ENCODE measurements at places on chromosomes 7 and 10.

- H3K27ac ChIP-seq = no peak overlapping the region
- H3K4me3 ChIP-seq = no peak overlapping the region
- no peaks in the 10 kb centered on the region for H3K27me3 ChIP-seq
- no peak for DNase-seq
- peaks cover 5% of the 10 kb centered on the region for H3K4me1 ChIP-seq
These were observed 178.0 kb upstream of the MBL2 start for GRCh38 chr10:52950578-52950977.

DNA sequence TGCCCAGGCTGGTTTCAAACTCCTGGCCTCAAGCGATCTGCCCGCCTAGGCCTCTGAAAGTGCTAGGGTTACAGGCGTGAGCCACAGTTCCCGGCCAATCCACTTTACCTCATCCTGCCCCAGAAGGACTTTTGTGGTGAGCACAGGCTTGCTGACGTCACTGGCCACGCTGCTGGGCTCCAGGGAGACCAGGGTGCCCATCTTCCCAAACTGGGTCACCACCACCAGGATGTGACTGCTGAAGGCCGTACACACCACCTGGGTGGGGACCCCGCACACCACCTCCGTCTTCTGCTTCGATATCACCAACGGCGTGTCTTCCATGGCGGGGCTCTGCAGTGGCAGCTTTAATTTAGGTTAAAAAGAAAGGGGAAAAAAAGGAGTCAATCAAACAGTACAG is 816 bp downstream of the PSMG3 start:
- H3K27me3 ChIP-seq = no peaks in the 10 kb centered on the region
- no peak overlapping the region for H3K4me3 ChIP-seq

- no peak overlapping the region for H3K4me3 ChIP-seq
- DNase-seq = peak; percentile 80
- peaks cover 5% of the 10 kb centered on the region for H3K36me3 ChIP-seq
- H3K27ac ChIP-seq = peak overlapping the region; percentile 95
- peaks cover 21% of the 10 kb centered on the region for H3K4me1 ChIP-seq
- H3K27me3 ChIP-seq = no peaks in the 10 kb centered on the region
These were observed 18.0 kb downstream of the SLC25A13 start for GRCh38 chr7:96303686-96304443.

- peaks cover 79% of the 10 kb centered on the region for H3K27me3 ChIP-seq
- no peak overlapping the region for H3K4me3 ChIP-seq
- DNase-seq = no peak
- no peak overlapping the region for H3K27ac ChIP-seq
- no peaks in the 10 kb centered on the region for H3K36me3 ChIP-seq
These were observed 18.2 kb upstream of the PRKAG2 start for GRCh38 chr7:151895008-151895630.

- H3K27me3 ChIP-seq = peaks cover 10% of the 10 kb centered on the region
- no peaks in the 10 kb centered on the region for H3K36me3 ChIP-seq
- no peak overlapping the region for H3K4me3 ChIP-seq
- DNase-seq = no peak
These were observed 468.6 kb upstream of the ZMIZ1 start for GRCh38 chr10:78600121-78600665.

- H3K4me3 ChIP-seq = no peak overlapping the region
- H3K27me3 ChIP-seq = no peaks in the 10 kb centered on the region
- peaks cover 9% of the 10 kb centered on the region for H3K36me3 ChIP-seq
- H3K4me1 ChIP-seq = peaks cover 11% of the 10 kb centered on the region
- peak; percentile 52 for DNase-seq
- H3K27ac ChIP-seq = no peak overlapping the region
These were observed 6.9 kb downstream of the NT5C2 start for GRCh38 chr10:103186128-103186527.

GRCh38 chr7:131859147-131859821 is 302.9 kb upstream of the PODXL start:
- peaks cover 4% of the 10 kb centered on the region for H3K27me3 ChIP-seq
- no peaks in the 10 kb centered on the region for H3K36me3 ChIP-seq
- H3K4me1 ChIP-seq = peaks cover 3% of the 10 kb centered on the region
- peak; percentile 62 for DNase-seq
- H3K4me3 ChIP-seq = peak overlapping the region; percentile 63

GRCh38 chr7:115300231-115300870 is 378.5 kb downstream of the MDFIC start:
- no peak overlapping the region for H3K4me3 ChIP-seq
- H3K27ac ChIP-seq = no peak overlapping the region
- DNase-seq = peak; percentile 50

DNA sequence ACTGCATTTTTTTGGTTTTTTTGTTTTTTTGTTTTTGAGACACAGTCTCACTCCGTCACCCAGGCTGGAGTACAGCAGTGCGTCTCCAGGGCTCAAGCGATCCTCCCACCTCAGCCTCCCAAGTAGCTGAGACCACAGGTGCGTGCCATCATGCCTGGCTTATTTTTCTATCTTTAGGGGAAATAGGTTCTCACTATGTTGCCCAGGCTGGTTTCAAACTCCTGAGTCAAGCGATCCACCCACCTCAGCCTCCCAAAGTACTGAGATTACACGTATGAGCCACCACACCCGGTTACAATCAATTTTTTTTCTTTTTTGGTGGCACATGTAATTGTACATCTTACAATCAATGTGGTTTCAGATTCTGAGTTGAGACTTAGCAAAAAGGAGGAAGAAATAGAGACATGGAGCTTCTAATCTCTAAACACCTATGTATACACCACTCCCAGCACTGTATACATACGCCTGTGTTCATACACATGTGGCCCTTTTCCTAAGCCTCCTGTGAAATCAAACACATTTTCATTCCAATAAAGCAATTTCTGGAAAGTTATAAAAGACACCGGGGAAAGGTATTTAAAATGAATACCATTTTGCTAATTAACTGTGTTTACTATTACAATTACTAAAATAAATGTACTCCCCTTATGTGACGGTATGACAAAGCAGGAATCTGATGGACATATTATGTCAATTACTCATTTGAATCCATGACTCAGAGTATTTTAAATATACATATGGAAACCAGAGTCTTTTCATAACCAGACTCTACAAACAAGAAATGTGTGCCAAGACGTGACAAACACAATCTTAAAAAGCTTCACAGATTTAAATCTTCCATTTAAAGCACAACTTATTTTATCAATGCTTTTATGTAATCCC is 40.9 kb downstream of the SMURF1 start:
- H3K27me3 ChIP-seq = no peaks in the 10 kb centered on the region
- peak; percentile 59 for DNase-seq
- peaks cover 14% of the 10 kb centered on the region for H3K4me1 ChIP-seq
- H3K4me3 ChIP-seq = no peak overlapping the region
- H3K36me3 ChIP-seq = no peaks in the 10 kb centered on the region

- H3K4me3 ChIP-seq = no peak overlapping the region
- no peak for DNase-seq
These were observed 330.4 kb downstream of the ARL4A start for GRCh38 chr7:13017881-13018280.

- H3K27me3 ChIP-seq = no peaks in the 10 kb centered on the region
- DNase-seq = no peak
These were observed 53.0 kb downstream of the MKX start for GRCh38 chr10:27692663-27693062.

DNA sequence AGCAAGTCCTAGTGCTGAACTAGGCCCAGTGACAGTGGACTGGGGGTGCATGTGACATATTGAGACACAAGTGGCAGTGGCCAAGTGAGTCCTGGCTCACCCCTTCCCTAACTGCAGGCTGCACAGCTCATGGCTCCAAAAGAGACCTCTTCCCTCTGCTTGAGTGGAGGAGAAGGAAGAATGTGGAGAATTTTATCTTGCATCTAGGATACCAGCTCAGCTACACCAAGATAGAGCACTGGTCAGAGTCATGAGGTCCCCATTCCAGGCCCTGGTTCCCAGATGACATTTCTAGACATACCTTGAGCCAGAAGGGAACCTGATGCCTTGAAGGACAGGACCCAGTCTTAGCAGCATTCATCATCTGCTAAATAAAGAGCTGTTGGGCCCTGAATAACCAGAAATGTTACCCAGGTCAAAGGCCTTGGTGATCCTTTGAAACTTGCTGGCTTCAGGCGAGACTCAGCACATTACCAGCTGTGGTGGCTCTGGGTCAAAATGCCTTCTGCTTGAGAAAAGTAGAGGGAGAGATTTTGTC is 114.5 kb downstream of the CDC14C start:
- H3K27me3 ChIP-seq = no peaks in the 10 kb centered on the region
- no peak overlapping the region for H3K27ac ChIP-seq
- H3K36me3 ChIP-seq = no peaks in the 10 kb centered on the region
- no peak overlapping the region for H3K4me3 ChIP-seq

- H3K27ac ChIP-seq = no peak overlapping the region
- H3K4me3 ChIP-seq = no peak overlapping the region
- no peaks in the 10 kb centered on the region for H3K36me3 ChIP-seq
- DNase-seq = no peak
These were observed 87.3 kb downstream of the SEMA3A start for GRCh38 chr7:84107259-84107658.

GRCh38 chr7:95687759-95688343 is 84.5 kb upstream of the DYNC1I1 start:
- no peaks in the 10 kb centered on the region for H3K36me3 ChIP-seq
- no peak overlapping the region for H3K4me3 ChIP-seq
- no peak overlapping the region for H3K27ac ChIP-seq
- H3K27me3 ChIP-seq = no peaks in the 10 kb centered on the region

- H3K4me3 ChIP-seq = no peak overlapping the region
- H3K27me3 ChIP-seq = no peaks in the 10 kb centered on the region
- H3K4me1 ChIP-seq = no peaks in the 10 kb centered on the region
- peak; percentile 58 for DNase-seq
- H3K27ac ChIP-seq = no peak overlapping the region
- no peaks in the 10 kb centered on the region for H3K36me3 ChIP-seq
These were observed 63.3 kb upstream of the PRKG1 start for GRCh38 chr10:51010977-51011376.

Data from mesenchymal stem cell (in vitro differentiated cells and primary cell).